Stimulated activated CD4-positive, alpha-beta T cell treated with anti-CD3 and anti-CD28 coated beads, Interleukin-1b, Interleukin-23, amount 100 ng/mL, for 1 hour (primary cell): ENCODE measurements at places on chromosomes 3 and 15.

- DNase-seq: no peak
Measured at GRCh38 chr15:25345943-25346342, 92.9 kb downstream of the UBE3A start.

DNA sequence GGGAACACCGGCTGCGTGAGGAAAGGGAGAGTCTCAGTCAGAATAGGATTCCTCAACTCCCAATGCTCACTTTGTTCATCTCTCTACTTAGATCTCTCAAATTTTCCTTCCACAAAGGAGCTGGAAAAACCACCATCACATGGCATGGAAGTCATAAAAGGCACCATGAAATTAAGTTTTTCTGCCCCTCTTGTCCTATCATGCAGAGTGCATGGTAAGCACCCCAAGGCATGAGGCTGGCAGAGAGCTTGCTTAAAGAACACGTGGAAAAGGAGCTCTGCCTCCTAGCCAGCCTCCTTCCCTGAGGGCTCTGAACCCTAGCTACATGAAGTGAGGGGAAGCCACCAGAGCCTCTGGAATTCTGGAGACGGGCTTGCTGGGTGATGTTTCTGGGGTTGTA is 17.8 kb downstream of the STIMATE start:
- DNase-seq: no peak

DNA sequence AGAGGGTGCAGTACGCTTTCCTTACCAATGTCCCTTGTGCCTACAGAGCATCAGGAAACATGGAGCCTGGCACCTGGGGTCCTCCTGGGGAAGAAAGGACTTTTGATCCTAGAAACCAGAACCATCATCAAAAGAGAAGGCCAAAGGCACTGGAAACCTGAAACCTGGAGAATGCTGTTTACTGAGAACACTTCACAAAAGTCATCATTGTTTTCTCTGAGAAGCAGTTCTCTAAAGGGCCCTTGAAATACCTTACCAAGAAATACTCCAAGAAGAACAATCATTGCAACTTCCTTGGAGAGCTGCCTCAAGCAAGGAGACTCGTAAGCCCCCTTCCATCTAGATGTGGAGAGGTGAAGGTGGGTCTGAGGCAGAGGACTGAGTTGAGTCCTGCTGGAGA is 66.0 kb downstream of the TLE3 start:
- no peak for DNase-seq

- DNase-seq: no peak
Measured at GRCh38 chr3:124986192-124987143, 51.9 kb upstream of the MUC13 start.

DNA sequence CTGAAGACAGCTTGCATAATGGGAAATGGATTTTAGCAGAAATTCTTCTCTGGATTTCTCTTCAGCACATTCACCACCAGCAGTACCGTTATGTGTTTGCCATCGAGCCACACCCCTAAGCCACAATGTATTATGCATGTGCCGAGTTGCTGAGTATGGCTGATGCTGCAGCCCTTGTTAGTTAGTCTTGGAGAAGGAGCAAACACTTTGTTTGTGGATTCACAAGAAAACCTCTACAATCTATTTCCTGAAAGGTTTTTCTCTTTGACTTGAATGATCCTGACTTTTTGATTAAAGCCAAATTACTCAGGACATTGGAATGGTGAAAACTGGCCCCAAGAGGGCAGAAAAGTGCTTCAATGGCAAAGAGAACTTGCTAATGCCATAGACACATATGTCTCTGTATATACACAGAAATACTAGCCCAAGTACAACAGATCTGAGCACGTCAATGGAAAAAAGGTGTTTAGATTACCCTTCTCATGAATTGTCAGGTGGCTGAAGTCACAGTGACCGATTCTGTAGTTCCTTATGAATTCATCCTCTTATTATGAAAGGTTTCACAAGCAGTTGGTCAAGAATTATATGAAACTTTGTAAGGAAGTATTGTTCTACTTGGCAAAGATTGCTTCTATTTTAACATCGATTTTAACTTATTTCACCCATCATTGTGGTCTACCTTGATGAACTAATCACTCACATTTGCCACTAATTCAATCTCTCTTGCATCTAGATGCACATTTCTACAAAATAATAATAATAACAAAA is 103.0 kb downstream of the P3H2 start:
- DNase-seq: no peak
